ENCODE measurements at places on chromosomes 13 and 19. TPM values are rescaled to one million over a fixed set of nuclear protein-coding genes. Genes with fewer than 3 reads are reported as not detected.
A peak's percentile ranks its signal among the peaks of the same experiment; 100 is the strongest.

The ZNF534 gene
- total RNA-seq = 2.6 TPM

The KIR3DL2 gene
- not detected for total RNA-seq

GRCh38 chr19:10214784-10215183, 16.3 kb downstream of the S1PR2 start:
- no peak for DNase-seq

- DNase-seq = no peak
Measured at GRCh38 chr19:33798681-33799111, 2.0 kb downstream of the KCTD15 start.

- DNase-seq = no peak
Measured at GRCh38 chr13:41029629-41030028, 10.5 kb upstream of the ELF1 start.

DNA sequence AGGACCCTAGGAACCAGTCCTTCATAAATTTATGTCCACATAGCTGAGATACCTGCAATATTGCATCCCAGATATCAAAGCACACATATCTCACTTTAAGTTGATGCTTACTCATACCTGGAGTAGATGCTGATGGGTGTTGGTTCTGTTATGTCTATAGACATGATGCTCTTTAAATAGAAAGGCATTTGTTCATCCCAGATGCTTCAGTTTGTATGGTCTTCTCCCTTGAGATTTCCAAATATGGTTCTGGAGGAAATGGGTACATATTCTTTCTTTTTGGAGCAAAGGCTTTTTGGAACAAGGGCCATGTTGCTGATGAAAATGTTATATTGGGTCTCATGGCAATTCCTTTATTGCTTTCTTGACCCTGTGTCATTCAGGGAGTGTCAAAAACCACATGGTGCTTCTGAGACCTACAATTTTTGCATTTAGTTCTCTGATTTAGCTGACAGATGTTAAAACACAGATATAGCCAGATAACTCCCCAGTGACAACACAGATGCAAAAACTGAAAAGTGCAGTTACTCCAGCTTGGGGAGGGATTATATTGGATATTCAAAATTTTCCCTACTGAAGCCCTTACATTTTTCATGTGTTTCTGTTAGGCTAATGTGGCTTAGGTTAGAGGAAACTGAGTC, 211.4 kb downstream of the KCNRG start:
- no peak for DNase-seq

- DNase-seq = no peak
Measured at GRCh38 chr13:102903659-102904407, 58.0 kb downstream of the ERCC5 start.

GRCh38 chr19:32174386-32175113, 170.9 kb upstream of the ZNF507 start:
- no peak for DNase-seq

The SIGLECL1 gene
- total RNA-seq = not detected

- no peak for DNase-seq
Measured at GRCh38 chr19:41372501-41372900, 3.8 kb upstream of the TMEM91 start.

DNA sequence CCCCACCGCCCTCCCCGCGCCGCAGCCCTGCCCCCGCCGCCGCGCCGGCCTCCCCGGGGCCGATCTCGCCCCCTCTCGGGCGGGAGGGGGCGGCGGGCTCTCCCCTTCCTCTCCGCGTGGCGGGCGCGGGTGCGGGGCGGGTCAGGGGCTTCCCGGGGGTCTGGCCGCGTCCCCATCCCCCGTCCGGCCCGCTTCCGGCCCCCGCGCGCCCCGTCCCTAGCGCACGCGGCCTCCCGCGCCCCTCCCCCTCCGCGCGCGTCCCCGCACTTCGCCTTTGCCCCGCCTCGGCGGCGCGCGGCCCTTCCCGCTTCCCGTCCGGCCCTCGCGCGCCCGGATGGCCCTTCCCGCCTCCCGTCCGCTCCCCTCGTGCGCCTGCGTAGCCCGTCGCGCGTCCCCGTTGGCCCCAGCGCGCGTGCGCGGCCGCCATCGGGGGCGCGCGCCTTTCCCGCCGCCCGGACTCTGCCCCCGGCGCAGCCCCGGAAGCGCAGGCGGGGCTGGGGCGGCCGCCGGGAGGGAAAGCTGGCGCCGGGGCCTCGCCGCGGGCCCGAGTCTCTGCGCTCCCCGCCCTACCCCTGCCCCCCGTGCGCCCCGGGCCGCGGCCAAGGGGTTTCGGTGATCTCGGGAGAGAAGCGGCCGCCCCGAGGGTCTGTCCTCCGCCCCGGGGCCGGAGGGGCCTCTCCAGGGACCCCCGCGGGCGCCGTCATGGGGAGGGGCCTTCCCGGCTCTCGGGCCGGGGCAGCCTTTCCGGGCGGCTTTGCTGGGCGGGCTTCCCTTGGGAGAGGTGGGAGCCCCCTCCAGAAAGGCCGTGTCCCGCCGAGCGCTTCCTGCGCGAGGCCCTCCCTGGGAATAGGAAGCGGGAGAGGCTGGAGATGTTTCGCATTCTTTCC, 519 bp downstream of the PTBP1 start:
- DNase-seq = peak; percentile 66

DNA sequence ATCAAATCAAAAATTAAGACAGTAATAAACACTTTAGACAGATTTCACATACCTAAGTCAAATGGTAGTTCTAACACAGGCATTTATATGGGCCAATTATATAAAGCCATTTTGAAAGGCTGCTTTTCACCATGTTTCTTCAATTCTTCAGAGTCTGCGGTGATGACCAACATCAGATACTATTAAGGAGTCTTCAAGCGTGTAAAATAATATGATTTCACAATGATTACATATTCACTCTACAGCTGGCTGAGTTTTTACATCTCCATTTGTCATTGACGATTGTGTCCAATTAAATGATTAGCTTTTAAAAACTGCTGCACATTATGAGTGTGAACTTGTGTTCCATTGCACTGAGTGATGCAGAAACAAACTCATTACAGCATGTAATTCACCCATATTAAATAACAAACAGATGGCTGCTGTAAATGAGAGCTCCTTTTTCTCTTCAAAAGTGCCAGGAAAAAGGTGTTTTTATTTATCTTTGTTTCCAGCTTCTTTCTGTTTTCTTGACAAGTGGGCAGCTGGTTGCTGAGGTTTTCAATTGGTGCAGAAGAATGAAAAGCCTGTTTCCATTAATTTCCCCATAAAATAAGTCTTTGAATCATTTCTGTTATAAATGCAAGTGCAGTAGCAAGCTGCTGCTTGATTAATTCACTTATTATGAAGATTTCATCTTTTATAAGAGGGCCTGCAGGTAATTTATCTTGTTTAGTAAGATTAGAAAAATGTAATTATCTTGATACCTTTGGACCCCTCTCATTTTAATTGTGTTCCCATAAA, 676.1 kb upstream of the KLHL1 start:
- DNase-seq = no peak

The NCAN gene
- 144 TPM for total RNA-seq

The NALCN gene
- total RNA-seq = 87.0 TPM

DNA sequence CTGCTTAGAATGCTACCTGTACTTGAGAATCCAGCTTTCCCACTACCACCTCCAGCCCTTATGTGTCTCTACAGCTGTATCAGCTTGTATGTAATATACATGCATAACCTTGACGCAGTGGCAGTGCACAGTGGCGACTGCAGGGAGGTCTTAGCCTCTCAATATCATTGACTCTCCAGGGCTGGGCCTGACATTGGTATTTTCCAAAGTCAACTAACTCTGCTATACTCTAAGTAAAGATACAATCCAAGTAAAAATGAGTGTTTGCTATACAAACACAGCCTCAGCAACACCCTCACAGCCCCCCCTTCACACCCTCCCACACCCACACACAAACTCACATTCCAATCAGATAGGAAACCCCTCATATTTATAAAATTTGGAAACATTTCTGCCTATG, 6.7 kb upstream of the UBL3 start:
- no peak for DNase-seq

DNA sequence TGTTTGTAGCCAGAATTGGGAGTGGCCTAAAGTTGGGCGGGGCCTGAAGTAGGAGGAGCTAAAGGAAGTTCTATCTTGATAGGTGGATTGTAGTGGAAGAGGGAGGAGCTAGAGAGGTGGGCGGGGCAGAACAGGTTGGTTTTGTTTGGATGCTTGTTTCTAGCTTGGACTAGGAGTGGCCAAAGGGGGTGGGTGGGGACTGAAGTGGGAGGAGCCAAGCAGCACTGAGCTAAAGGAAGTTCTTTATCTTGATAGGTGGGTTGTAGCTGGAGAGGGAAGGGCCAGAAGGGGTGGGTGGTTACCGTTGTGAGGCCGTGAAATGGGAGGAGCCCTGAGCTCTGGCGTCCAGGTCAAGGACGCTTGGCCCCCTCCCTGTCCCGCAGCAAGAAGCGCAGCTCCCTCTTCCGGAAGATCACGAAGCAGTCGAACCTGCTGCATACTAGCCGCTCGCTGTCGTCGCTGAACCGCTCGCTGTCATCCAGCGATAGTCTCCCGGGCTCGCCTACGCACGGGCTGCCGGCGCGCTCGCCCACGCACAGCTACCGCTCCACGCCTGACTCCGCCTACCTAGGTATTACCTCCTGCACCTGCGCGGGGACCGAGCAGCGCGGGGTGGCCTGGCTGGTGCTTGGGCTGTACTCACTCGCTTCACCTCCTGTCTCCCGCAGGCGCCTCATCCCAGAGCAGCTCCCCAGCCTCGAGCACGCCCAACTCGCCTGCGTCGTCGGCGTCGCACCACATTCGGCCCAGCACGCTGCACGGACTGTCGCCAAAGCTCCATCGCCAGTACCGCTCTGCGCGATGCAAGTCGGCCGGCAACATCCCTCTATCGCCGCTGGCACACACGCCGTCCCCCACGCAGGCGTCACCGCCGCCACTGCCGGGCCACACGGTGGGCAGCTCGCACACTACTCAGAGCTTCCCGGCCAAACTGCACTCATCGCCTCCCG, 8.0 kb downstream of the DNASE2 start:
- peak; percentile 24 for DNase-seq

The HNRNPA1L2 gene
- total RNA-seq = 11.5 TPM

GRCh38 chr19:47417746-47418691, 1.3 kb downstream of the MEIS3 start:
- no peak for DNase-seq

DNA sequence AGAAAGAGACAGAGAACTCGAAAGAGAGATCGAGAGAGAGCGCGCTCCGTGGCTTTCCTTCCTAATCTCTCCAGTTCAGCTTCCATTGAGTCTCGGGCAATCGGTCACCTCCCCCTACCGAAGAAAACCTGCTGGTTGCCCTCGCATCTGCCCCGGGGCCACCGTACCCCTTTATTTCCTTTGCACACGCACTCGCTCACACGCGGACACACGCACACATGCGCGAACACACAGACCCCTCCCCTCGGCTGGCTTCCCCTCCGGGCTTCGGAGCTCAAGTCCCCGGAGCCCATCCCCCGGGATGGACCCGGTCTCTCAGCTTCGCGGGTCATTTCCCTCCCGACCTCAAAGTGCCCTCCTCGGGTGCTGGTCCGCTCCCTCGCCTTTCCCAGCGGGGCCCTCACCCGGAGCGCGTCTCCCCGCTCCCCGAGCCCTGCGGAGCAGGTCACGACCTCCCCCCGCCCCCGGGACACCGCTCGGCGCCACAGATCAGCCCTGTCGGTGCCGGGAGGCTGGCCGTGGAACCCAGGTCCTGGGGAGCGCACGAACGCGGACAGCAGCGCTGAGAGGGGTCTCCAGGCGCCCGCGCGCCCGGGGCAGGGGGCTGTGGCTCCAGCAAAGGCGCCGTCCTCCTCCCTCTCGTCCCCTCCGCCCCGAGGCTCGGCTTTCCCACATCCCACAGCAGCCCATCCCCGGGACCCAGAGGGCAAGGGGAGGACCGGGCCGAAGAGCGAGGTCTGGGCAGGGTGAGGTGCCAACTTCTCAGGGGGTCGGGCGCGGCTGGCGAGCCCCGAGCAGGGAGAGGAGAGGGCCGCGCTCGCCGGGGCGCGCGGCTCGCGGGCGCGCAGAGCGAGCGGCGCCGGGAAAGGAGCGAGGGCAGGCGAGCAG, 1.8 kb downstream of the DACH1 start:
- DNase-seq = no peak

DNA sequence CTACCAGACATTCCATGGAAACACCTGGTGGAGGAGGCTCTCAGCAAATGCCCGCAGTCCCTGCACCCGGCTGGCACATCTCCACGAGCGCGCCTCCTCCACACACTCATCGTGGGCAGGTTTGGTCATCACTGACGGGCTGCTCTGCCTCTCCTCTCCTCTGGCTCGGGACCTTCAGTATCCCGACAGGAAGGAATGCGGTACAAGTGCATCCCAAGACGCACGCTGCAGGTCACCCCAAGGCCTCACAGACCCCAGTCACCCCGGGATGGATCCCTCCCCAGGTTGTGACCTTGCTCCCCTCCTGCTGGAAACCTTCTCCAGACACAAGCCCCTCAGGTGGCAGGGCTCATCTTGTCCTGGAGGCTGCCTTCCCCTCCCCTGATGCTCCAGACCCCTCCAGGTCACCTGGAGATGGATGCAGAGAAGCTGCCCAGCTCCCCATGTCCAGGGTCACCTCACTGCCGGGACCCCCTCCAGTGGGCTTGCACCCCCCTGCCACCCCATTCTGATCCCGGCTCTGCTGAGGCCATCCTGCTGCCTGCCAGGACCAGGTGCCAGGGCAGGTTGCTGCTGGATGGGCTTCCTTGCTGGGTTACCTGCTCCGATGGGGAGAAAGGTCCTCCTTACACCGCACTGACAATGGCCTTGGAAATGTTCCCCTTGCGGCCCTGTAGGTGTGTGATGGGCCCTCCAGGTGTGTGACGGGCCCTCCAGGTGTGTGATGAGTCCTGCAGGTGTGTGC, 29.9 kb downstream of the C13orf46 start:
- no peak for DNase-seq

- no peak for DNase-seq
Measured at GRCh38 chr13:39410096-39410901, 192.7 kb downstream of the LHFPL6 start.

DNA sequence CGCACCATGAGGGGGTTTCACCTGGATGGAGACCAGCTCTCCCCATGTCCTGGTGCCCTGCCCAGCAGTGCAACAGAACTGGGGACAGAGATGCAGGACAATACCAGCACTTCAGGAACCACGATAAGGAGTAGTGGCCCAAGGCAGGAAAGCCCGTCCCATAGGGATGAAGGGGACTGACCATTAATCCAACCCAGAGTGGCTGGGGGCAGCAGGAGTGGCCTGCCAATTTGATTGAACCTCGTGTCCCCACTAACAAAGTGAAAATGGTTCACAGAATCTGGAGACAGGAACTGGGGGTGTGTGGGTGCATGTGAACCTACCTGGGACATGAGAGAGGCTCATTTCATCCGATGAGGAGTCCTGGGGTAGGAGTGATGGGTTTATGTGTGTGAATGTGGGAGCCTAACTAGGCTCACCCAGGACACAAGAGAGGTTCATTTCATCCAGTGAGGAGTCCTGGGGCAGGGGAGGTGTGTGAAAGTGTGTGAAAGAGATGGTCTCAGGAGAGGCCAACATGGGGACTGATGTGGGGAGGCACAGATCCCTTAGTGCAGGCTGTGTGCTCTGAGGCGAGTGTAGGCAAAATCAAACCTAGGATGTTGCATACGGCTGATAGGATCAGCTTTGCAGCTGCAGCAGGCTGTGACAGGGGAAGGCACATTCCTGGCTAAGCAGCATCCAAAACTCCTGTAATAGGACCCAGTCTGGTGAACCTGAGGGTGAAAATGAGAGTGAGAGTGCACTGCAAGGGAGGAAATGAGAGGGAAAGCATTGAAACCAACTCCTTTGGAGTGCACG, 98.2 kb downstream of the ZNF429 start:
- no peak for DNase-seq

The EID2B gene
- total RNA-seq = 11.1 TPM

GRCh38 chr13:20672772-20673171, 30.7 kb upstream of the IL17D start:
- no peak for DNase-seq

GRCh38 chr19:55032170-55032800, 5.8 kb downstream of the GP6 start:
- no peak for DNase-seq
